Ammon's horn (tissue), 1 donor: ENCODE measurements at places on chromosomes 12 and 14.

DNA sequence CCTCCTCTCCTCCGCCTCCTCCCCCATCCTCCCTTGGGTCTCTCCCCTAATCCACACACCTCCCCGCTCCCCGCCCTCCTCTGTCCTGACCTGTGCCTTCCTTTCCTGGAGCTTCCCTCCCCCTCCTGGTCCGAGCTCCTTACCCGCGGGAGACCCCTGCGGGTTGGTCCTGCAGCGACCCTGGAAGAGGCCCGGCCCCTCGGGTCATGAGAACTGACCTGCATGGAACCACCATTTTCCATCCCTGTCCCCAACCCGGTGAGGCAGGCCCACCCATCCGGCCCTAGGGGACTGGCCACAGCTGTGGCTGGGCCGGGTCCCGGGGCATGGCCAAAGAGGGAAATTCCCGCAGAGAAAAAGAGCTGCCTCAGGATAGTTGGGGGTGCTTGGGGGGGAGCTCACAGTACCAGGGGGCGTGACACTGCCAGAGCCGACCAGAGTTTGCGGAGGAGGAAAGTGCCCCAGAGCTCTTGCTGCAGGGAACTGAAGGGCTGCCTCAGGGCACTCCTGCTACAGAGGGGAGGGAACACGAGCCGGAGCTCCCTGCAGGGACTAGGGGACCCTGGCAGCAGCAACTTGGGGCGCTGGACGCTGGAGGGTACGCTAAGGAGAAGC, 613 bp downstream of the ARHGEF40 start:
- DNase-seq, result peak; percentile 46

GRCh38 chr14:95402578-95402977, 82.9 kb upstream of the CLMN start:
- DNase-seq, result no peak

DNA sequence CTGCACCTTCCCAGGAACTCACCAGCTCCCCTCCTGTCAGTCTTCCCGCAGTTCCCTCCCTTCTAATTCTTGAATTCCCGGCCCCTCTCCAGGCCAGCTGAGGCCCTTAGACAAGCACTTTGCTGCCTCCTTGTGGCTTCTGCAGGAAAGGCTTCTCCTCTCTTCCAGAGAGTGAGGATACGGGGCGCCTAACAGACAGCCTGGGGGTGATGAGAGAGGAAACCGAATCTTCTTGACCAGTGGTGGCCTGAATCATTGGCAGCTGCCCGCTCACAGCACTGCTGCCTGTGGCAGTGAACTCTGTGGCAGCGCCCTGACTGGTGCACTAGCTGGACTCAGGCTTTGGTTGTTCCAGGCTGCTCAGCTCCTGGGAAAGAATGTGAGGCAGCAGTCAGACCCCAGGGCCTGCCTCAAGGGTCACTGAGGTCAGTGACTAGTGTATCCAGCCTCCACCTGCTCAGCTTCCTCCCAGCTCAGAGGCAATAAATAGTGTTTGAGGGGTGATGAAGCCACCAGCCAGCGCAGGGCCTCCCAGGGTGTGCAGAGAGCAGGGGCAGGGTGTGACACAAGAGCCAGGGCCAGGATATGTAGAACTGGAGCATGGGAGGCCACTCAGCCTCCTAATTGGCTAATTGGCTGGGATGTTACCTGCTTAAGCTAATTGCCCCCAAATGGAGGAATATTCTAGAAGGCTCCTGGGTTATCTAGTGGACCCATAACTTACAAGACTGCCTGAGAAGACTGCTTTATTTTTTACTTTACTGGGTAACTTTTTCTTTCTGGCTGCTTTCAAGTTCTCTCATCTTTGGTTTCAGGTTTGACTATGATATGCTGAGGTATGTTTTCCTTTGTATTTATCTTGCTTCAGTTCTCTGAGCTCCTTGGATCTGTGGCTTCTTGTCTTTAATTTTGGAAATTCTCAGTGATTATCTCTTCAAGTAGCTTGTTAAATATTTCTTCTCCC, 12.9 kb upstream of the MCRS1 start:
- DNase-seq, result peak; percentile 86

GRCh38 chr12:13316587-13317246, 120.2 kb downstream of the EMP1 start:
- no peak for DNase-seq

DNA sequence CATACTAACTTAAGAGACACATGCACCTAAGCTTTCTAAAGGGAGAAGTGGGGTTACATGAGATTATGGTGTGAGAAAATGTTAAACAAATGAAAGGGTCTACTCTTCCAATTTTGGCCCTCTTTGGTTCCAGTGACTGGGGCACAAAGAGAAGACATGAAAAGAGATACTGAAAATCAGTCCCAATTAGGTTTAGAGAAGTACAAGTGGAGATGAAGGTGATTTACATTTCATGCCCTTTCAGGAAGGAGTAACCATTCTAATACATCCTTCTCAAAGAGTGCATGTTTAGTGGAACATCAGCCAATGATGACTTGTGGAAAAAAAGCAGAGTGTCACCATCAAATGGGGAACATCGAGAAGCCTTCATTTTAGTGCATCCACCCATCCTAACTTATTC, 14.4 kb downstream of the MGP start:
- no peak for DNase-seq

DNA sequence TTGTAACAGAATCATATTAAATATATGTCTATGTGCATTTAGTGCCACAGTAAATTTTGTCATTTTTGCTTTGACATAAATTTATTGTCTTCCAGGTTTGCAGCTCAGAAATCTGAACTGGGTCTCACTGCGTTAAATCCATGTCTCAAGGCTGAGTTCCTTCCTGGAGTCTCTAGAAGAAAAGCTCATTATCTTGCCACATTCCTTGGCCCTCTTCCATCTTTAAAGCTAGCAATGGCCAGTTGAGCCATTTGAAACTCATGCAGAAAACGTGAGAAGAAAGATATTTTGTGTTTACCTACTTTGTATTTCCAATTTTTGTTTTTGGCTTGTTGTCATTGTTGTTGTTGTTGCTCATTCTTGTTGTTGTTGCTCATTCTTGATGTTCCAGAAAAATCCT, 10.7 kb downstream of the PRH1 start:
- DNase-seq, result no peak

DNA sequence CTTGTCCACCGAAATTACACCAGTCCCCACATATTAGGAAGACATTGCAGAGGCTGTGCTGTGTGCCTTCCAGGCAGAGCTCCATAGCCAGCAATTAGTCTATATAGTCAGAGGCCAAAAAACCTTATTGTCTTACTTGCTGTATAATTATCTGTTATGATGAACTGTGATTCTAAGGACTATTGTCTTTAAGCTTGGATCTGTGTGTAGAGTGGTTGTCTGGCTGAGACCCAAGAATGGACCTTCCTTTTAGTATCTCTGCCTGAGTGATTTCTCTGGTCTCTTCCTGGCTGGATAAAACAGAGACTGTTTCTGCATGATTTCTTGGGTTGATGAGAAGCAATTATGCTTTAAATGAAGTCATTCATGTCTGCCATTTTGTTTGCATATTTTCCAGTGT, 465.3 kb downstream of the PRKD1 start:
- no peak for DNase-seq

GRCh38 chr12:40375076-40375475, 150.3 kb downstream of the LRRK2 start:
- DNase-seq, result no peak

DNA sequence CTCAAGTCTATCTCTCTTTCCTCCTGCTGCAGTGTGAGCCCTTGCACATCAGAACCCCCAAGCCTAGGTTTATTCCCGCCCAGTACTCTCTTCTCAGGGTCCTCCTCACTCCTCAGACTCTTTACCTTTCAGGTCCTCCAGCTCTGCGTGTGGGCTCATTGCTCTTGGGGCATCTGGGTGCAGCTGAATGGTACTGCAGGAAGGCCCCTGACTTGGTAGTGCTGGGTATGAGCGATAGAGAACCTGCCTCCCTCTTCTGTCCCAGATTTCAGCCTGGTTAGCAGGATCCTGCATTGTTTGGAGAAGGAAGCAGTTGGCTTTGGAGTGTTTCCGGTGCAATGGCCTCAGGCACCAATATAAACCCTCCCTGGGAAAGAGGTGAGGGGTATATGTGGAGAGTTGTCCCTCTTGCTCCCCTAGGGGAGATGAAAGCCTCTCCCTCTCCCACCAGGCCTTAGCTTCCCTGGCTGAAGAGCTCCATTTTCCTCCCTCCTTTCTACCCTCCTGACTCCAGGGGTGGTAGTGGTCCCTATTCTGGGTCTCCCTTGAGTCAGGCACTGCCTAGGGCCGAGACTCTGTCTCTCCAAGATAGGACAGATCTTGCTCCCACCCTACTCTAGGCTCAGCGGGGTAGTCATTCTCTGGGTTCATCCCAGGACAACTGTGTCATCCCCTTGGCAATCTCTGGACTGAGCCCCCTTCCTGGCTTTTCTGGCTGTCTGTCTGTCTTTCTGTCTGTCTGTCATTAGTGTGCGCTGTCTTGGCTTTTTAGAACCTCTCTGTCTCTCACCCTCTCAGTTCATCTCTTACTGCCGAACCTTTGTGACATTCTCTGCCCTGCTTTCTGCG, 3.8 kb downstream of the LRP1 start:
- no peak for DNase-seq

- DNase-seq, result no peak
Measured at GRCh38 chr12:106892075-106892474, 63.6 kb upstream of the TMEM263 start.

GRCh38 chr14:61678975-61679374, 16.3 kb upstream of the HIF1A start:
- DNase-seq, result no peak

DNA sequence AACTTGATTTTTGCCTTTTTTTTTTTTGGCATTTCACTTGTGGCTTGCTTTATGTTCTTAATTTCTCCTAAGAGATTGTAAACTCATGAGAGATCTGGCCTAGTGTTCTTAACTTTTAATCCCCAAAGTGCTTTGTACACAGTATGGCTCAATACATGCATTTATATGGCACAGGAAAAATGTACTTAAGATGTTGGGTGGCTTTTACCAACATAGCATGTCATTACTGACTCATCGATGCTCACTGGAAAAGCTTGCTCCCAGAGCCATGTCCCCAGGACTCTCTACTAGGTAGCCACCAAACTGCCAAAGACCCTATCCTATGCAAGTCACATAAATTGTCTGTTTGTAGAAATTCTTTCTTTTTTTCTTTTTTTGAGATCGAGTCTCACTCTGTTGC, 13.1 kb upstream of the SMCO3 start:
- DNase-seq, result no peak

DNA sequence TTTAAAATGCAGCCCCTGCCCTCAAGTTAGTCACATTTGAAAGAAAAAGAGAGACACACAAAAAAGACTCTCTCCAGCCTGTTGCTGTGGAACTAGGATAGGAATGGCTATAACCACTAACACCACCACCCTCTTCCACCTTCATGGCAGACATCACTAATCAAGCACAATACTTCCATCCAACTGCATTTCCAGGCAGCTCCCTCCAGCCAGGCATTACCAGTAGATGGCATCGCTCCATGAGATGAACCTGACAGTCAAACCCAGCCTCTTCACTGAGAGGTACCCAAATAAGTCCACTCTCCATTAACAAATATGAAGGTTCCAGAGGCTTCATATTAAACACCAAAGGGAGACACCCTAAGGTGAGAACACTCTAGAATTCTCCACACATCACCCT, 24.4 kb downstream of the SLC8B1 start:
- DNase-seq, result no peak

DNA sequence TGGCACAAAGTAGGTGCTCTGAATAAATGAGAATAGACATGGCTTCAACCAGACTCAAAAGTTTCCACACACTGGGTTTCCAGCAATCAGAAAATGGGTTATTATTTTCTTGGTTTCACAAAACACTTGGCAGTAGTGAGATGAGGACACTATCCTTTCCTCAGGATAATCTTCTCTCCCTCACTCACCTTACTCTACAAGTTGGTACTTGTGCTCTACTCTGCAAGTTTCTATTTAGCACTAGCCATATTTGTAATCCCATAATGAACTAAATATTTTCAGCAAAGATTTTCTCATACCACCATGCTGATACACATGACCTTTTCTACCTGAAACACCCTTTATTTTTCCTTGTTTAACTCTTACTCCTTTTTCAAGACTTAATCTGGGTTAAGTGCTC, 137.7 kb downstream of the FOXA1 start:
- no peak for DNase-seq

DNA sequence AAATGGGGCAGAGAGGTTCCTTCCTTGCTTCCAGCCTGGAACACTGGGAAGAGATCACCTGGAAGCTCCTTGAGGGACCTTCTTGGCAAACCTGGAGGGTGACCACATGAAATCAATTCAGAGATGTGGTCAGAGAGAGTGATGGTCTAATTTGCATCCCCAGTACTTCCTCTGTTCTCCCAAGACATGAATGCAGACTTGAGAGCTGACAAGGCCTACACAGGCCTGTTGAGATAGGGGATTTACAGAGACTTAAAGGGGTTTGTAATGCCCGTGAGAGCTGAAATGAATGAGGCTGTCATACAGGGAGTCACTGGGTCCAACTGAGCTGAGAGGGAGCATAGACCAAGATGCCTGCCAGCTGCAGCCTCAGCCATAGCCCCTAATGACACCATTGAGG, 45.1 kb downstream of the TMX1 start:
- no peak for DNase-seq

- DNase-seq, result no peak
Measured at GRCh38 chr14:88504602-88505001, 50.2 kb downstream of the PTPN21 start.

DNA sequence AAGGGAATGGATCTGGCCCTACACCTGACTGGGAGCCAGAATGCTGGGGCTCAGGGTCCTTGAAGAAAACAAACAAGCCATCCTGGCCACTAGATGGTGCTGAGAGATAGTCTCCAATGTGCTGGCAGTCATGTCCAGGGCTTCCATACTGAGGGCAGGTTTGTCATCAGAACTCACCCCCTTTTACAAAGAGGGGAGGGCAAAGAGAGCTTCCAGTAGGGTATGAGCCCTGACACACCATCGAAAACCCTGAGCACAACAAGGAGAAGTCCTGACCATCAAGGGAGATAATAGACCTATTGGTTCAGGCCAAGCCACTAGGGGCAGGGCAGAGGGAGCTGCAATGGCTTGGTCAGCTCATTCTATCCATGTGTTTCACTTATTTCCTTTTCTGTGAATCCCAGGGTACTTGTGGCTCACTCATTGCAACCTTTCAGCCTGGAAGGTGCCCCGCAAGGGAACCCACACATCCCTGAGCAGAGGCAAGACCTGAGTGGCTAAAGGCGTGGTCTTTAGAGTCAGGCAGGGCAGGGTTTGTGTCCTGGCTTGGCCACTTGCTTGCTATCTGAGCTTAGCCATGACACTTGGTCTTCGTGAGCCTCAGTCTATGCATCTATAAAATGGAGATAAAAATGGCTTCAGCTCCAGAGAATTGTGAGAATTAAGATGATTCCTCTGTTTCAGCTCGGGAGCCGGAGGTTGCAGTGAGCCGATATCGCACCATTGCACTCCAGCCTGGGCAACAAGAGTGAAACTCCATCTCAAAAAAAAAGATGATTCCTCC, 6.2 kb upstream of the PLEKHH1 start:
- DNase-seq, result peak; percentile 89
